ENCODE measurements at places on chromosomes 7 and 10. TPM values are rescaled to one million over a fixed set of nuclear protein-coding genes. Genes with fewer than 3 reads are reported as not detected.

The VPS37D gene
- total RNA-seq = 12.4 TPM

The PPA1 gene
- total RNA-seq = 224 TPM

DNA sequence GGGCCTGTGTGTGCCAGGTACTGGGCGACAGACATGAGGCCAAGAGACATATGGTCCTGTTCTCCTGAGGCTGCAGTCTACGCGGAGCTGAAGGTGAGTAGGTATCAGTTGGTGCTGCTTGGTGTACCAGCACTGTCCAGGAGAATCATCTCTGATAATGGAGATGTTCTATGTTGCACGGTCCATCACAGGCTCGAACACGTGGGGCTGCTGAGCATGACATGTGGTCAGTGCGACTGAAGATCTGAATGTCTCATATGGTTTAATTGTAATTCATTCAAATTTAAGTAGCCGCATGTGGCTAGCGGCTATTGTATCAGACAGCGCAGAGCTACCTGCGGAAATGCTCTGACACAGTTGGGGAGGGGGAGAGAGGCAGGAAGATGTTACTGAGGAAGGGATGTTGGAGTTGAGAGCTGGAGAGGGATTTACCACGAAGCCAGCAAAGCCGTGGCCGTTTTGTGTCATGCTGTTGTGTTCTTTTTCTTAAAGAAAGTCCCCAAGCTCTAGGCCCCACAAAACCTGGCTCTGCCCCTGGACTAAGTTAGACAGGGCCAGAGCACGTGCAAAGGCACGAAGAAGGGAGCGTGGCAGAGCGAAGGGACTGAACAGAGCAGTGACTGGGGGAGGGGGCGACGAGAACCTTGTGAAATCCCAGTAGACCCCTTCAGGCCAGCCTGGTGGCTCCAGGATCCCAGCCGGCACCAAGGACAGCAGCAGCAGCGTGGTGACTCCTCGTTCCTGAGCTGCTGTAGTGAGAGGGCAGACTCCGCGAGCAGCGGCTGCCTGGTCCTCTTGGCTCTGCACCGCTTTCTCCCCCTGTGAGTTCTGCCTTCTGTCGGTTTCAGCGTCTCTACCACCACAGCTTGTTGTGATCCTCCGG is 20.0 kb downstream of the SMKR1 start:
- DNase-seq = no peak

The PRSS58 gene
- total RNA-seq = not detected

GRCh38 chr10:22932626-22933370 is 4.9 kb downstream of the ARMC3 start:
- no peak for DNase-seq

- DNase-seq = no peak
Observed at GRCh38 chr7:71112436-71112835, 19.5 kb upstream of the GALNT17 start.

GRCh38 chr7:30348083-30348560 is 63.7 kb downstream of the ZNRF2 start:
- peak; percentile 56 for DNase-seq

DNA sequence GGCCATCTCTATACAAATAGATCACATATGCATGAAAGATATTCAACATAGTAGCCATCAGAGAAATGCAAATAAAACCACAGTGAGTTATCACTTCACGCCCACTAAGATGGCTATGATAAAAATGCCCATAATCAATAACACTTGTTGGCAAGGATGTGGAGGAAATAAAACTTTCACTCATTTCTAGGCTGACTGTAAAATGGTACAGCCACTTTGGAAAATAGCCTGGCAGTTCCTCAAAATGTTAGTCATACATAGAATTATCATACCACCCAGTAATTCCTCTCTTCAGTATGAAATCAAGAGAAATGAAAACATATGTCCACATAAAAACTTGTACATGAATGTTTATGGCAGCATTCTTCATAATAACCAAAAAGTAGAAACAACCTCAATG is 324.9 kb downstream of the LRRTM3 start:
- no peak for DNase-seq

The FFAR4 gene
- total RNA-seq = 0.25 TPM

DNA sequence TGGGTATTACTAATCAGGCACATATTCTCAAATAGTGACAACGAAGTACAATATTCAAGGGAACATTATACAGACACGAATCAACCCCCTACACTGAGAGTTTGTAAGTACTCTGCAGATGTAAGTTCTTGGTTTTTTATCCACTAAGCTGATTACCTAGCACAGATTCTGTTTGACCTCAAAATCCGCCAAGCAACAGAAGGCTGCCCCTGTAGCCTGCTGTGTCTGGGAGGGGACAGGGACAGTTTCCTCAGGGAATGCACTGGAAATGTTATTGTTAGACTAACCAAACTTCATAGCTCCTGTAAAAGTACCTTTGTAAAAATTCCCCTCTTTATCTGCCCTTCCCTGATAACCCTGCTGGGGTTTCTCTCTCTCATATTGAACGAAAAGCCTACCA is 45.2 kb upstream of the ZRANB1 start:
- no peak for DNase-seq

DNA sequence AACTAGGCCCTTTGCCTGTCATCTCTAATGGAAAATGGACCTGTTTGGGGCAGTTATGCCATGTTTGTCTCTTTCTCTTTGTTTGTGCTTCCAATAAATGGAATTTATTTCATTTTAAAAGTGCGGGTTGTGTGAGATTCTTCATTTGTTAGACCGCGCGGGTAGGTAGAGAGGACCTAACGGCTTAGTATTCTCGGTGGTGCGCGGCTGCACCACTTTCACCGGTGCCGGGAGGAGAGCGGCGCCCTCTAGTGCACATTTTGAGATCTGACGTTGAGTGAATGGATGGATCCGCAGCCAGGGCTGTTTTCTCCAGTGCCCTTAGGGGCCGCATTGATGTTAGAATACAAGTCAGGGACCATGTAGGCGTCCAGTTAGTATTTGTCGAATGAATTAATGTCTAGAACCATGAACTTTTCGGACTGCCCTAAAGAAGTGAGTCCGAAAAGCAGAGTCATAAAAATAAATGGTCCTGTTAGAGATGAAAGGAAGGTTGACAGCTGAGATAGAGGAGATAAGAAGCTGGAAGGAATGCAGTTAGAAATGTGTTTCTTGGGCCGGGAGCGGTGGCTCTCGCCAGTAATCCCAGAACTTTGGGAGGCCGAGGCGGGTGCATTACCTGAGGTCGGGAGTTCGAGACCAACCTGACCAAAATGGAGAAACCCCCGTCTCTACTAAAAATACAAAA is 29.3 kb upstream of the GIMAP8 start:
- peak; percentile 62 for DNase-seq

The LRRTM3 gene
- total RNA-seq = not detected

DNA sequence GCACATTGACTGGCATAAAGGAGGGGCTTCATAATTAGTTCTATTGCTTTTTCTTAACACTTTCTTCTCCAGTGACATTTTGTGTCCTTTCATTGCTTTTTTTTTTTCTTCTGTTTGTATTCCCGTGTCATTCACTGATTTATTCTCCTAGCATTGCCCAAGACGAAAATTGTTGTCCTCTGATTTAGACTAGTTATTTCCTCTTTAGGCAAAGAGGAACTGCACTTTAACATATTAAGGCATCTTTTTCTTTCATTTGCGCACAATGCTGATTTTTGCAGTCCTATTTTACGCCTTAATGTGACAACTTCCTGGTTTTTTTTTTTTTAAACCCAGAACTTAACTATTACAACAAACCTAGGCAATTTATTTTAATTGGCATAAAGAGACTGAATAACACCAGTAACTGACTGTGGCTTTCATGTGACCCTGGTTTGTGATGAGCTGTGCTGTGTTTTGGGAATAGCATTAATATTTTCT is 39.7 kb downstream of the ARID5B start:
- no peak for DNase-seq

GRCh38 chr7:66323114-66323796 is 118.1 kb downstream of the TPST1 start:
- no peak for DNase-seq

The MYO1G gene
- 0.24 TPM for total RNA-seq

- DNase-seq = no peak
Observed at GRCh38 chr7:76380623-76380966, 21.8 kb upstream of the YWHAG start.

The GIMAP7 gene
- not detected for total RNA-seq

- DNase-seq = no peak
Observed at GRCh38 chr7:159042103-159042502, 102.6 kb downstream of the VIPR2 start.

DNA sequence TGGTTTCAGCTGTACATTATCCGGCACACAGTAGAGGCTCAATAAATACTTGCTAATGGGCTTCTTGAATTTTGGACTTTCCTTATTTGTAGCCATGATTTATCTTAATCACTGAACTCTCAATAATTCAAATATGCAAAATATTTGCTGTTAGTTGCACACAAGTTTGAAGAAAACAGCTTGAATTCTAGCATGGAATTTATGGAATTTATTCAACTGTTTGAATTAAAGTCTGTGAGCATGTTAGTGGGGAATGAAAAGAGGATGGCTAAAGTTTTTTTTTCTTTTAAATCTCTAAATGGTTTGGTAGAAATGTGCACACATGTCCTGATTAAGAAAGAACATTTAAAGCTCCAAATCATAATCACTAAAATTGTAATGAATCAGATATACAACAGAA is 42.5 kb downstream of the SIRT1 start:
- DNase-seq = no peak

DNA sequence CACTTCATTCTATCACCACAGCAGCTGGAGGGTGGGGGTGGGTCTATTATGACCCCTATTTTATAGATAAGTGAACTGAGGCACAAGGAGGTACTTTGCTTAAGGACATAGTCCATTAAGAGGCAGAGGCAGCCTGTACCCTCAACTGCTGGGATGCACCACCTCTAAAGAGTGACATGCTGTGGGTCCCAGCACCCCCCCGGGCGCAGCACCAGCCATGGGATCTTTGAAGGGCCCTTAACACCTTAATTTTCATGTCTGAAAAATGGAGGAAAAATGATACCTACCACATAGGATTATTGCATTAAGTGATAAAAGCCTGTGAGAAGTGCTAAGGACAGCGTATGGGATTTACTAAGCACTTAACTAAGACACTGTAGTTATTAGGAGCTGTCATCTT is 15.4 kb downstream of the ADCYAP1R1 start:
- no peak for DNase-seq

DNA sequence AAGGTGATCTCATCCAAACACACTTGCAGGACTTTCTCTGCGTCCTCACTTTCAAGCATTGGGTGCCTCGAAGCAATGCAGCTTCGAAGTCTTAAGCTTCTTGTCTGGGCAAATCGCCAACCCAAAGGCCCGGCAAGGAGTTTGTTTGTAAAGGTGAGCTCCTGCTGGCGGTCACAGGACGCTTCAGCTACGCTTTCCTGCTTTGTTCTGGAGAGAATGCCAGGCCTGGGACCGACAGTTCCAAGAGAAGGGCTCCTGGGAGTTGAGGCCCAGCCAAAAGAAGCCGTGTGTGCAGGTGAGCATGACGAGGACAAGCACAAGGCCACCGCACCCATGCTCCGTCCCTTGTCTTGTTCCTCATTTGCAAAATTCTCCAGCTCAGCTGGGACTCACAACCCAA is 106.6 kb upstream of the DOCK1 start:
- no peak for DNase-seq

GRCh38 chr7:69166979-69167516 is 431.2 kb upstream of the AUTS2 start:
- DNase-seq = no peak

DNA sequence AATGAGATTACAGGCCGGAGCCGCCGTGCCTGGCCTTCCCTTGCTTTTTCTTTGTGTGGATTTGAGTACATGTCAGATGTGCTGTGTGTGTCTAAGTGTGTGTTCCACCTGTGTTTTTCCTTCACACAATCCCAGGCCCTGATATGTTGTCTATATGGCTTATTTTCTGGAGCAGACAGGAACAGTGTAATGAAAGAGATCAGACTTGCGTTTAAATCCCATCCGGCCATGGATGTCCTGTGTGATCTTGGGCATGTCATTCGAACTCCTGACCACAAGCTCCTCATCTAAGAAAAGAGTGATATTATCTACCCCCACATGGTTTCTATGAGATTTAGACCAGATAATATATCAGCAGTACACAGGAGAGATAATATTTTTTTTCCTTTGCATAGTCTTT is 37.2 kb downstream of the APBB1IP start:
- no peak for DNase-seq

DNA sequence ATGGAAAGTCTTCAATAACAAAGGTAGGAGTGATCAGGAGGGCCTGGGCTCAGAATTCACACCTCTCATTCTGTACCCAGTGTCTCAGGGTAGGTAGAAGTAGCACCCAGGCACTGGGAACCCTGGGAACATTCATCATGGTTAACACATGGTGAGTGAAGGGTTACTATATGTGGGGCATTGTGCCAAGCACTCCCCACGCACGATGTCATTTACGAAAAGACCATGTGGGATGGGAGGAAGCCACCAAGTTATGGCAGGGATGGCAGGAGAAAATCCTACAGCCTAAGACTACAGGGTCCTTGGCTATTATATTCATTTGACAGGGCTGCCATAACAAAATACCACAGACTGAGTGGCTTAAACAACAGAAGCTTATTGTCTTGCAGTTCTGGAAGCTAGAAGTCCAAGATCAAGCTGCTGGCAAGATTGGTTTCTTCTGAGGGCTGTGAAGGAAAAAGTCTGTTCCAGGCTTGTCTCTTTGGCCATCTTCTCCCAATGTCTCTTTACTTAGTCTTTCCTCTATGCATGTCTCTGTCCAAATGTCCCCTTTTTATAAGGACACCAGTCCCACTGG is 27.7 kb upstream of the DDIT4 start:
- DNase-seq = no peak

DNA sequence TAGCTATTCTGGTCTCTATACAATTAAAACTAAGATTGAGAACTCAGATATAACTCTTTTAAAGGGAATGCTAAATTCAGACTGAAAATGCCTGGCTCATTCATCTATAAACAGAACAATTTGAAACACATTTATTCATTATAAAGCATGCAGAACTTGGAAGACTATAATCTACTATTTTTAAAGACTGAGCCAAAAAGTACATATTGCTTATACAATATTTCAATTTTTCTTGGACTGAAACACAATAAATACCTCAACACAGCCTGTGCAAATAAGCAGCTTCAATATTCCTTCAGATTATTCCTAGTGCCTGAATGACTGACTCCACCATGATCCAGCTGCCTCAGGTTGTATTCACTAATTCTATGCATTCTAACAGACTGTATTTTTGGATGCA is 15.5 kb upstream of the PHYH start:
- DNase-seq = no peak

The DYDC1 gene
- total RNA-seq = not detected

DNA sequence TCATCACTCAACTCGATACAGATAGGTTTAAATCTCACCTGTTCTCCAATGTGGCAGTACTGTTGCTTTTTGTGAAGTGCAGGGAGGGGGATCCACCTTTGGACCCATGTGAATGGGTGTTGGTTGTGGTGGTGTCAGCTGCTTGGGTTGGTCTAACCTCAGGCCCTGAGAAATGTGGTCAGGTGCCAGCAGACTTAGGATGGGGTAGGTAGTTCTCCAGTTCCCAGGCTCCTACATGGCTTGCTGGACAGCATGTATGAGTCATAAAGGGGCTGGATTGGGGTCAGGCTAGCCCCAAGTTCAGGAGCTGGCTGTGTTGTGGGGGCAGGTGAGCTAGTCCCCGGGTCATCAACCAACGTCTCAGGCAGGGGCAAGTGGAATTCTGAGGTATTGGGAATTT is 472.6 kb upstream of the CNTNAP2 start:
- DNase-seq = peak; percentile 81

The MRLN gene
- not detected for total RNA-seq
